ENCODE measurements at places on chromosomes 16 and 17.

- no peak for DNase-seq
Observed at GRCh38 chr17:37138571-37139120, 189.9 kb downstream of the AATF start.

DNA sequence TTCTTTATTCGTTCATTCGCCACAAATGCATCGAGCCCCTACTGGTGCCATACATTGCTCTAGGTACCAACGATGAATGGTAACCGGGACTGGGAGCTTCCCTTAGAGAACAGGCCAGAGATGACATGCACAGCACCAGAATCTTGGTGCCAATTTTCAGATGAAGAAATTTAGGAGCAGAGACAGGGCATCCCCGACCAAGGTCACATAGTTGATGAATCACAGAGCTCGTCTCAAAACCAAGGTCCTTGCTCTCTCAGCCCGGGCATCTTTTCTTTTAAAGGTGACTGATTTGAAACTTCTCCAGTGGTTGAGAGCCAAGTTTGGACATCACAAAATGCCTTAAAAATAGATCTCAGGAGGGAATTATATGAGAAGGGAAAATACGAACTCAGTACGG, 73.2 kb upstream of the C16orf82 start:
- no peak for DNase-seq

DNA sequence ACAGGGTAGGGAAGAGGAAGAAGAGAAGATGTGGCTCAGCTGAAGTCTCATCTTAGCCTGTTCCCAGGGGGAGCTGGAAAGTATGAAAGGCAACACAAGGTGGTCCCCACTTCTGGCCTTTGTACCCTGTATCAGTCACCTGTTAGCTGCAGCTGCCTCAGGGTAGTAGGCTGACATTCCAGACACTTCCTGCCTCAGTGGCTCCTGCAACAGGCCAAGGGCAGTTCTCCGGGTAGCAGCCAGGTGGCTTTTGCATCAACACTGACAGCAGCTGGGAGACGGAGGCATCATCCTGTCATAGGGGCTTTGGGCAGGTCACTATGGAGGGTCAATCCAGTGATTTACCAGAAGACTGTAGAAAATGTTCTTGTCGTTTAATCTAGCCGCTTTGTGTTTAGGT, 124.0 kb downstream of the RGS9 start:
- no peak for DNase-seq

GRCh38 chr17:14084955-14085354, 15.7 kb downstream of the COX10 start:
- no peak for DNase-seq

DNA sequence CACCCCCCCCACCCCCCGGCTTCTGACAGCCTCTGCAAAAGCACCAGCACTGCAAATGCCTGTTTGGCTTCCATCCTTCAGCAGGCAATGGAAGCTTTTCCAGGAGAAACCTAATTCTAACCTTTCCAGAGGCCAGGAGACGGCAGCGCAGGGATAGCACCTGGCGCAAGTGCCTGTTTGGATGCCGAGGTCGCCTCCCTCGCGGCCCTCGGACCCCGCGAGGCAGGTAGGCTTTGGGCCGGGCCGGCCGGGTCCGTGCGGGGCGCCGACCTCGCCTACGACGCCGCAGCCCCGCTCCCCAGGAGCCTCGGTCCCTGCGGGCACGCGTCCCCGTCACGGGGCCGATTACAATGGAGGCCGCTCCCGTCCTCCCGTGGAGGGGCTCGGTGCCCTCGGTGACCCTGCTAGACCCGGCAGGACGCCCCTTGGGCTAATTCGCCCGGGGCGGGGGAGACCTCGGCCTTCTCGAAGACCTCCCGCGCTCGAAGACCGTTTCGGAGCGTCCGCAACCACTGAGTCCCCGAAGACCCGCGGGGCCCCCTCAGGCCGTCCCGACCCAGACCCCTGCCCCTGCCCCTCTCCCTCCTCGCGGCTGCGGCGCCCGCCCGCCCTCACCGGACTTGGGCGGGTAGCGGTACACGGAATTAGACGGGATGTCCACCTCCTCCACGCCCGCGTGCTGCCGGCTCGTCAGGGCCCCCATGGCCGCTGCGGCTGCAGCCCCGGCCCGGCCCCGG, 587 bp downstream of the RNF157 start:
- DNase-seq: no peak

- DNase-seq: no peak
Observed at GRCh38 chr16:49854796-49855203, 1.1 kb downstream of the ZNF423 start.

DNA sequence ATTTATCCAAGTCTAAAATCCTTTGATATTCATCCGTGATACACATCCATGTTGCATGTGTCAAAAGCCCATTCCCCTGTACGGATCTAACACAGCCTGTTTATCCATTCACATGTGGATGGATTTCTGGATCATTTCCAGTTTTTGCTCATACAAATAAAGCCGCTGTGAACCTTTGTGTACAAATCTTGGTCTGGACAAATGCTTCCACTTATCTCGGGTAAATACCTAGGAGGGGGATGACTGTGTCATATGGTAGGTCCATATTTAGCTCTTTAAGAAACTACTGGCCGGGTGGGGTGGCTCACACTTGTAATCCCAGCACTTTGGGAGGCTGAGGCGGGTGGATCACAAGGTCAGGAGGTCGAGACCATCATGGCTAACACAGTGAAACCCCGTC, 6.3 kb upstream of the TBCD start:
- no peak for DNase-seq

- no peak for DNase-seq
Observed at GRCh38 chr17:40550608-40551007, 14.7 kb downstream of the CCR7 start.

- no peak for DNase-seq
Observed at GRCh38 chr16:86073103-86073625, 174.2 kb downstream of the IRF8 start.

GRCh38 chr17:63332286-63332685, 113.8 kb downstream of the CYB561 start:
- DNase-seq: no peak

DNA sequence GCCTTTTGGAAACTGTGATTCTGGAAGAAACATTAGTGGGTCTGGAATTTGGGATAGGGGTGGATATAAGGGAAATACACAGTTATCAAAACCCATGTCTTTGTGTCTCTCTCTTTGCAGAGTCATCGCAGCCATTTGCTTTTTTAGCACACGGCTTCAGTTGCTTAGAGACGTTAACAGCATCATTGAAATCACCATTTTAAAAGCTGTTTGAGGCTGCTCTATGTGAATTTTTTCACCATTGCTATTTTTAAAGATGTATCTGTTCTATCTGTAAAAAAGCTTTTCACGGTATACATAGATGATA, 47.3 kb downstream of the OMG start:
- no peak for DNase-seq

DNA sequence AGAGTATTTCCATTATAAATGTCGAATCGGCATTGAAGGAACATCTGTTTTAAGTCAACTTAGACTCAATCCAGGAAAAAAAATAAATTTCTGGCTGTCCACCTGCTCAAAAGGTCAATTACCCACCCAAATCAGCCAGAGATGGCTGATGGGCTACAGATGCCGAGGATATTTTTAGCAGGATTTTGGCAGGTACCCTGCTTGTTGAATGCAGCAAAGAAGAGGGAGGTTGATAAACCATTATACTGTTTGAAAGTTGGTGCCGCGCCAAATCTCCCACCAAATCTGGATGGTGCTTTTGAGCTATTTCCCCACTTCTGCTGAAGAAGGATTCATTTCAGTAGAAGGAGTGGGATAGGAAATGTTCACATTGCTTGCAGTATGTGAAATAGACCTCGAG, 537.7 kb downstream of the MAF start:
- no peak for DNase-seq

Measured in NCI-H187 treated with DMSO at 0.1 percent for 48 hours (cell line).